ENCODE measurements at places on chromosomes 12 and 14.

- DNase-seq = no peak
Measured at GRCh38 chr12:109458086-109458485, 19.0 kb downstream of the KCTD10 start.

DNA sequence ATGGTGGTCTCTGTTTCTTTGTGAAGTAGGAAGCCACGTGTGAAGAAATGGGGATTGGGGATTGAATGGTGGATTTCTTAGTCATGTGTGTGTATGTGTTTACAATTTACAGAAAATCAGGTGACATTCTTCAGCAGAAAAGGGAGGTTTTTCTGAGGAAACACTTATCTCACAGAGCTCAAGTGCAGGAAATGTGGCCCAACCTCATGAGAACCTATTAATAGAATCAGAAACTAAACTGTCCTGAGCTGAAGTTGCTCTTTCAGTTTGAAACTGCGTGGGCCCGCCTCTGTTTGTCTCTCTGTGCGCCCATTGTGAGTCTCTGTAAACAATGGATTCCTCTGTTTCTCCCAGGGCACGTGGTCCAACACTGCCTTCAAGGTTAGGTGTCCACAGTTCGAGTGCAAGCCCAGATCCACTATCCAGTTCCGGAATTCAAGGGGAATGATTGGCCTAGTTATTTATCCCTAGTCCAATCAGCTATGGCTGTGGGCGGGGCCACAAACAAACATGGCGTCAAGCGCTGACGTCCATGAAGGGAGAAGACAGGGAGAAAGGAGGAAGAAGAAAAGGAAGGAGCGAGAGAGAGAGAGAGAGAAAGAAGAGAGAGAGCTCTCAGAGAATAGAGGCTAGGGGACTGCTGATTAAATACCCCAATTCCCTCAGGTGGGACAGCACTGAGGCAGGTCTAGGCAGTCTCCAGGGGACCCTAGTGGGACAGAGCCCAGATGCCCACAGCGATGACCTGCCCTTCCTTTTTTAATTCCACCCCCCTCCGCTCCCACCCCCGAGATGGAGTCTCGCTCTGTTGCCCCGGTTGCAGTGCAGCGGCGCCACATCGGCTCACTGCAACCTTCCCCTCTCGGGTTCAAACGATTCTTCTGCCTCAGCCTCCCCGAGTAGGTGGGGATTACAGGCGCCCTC, 31.4 kb upstream of the C12orf76 start:
- DNase-seq = peak; percentile 61

- no peak for DNase-seq
Measured at GRCh38 chr14:75461755-75462349, 34.0 kb downstream of the JDP2 start.

DNA sequence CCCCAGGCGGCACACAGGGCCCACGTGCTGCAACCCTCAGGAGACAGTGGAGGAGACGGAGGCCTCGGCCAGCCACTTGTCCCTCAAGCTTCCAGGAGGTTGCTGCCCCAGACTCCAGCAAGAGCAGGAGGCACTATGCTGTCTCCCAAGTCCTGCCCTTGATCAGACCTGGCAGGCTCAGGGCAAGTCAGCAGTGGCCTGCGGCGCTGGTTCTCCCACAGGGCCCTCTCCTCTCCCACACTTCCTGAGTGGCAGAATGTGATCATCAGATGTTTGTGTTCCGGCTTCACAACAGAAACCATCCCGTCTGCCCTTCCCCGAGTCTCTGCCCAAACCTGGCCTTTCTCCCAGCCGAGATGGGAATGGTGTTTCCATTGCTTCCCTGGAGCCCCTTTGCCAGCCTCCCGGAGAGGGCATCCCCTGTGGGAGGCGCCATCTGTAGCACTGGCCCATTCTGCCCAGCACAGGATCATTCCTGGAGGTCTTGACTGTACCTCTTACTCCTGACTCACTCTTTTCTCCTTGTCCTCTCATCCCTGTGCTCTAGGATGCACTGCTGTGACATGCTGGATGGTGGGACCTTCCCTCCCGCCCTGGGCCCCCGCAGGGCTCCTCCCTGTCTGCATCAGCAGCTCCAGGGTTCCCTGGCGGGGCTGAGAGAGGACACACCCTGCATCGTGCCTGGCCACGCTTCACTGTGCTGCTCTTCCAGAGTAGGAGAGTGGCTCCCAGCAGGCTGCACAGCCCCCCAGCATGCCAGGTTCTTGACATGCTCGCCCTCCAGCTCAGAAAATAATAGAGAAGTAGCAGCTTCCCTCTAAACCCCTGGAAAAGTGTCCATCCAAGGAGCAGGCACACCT, 114.7 kb upstream of the FKBP4 start:
- no peak for DNase-seq

DNA sequence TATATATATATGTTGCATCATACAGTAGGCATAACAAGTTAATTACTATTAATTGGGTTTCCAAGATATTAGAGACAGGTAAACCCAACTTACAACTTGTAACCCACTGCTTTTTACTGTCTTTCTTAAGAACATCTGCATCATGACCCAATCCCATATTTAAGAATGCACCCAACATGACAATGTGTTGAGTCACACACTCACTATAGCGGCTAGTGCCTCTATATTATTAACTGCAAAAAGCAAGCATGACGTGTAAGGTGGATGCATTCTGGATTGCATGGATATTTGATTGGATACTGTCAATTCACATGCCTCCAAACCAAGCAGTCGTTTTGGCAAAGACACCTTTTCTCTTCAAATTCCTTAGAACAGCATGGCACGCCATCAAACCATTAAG, 68.2 kb downstream of the KSR2 start:
- no peak for DNase-seq

DNA sequence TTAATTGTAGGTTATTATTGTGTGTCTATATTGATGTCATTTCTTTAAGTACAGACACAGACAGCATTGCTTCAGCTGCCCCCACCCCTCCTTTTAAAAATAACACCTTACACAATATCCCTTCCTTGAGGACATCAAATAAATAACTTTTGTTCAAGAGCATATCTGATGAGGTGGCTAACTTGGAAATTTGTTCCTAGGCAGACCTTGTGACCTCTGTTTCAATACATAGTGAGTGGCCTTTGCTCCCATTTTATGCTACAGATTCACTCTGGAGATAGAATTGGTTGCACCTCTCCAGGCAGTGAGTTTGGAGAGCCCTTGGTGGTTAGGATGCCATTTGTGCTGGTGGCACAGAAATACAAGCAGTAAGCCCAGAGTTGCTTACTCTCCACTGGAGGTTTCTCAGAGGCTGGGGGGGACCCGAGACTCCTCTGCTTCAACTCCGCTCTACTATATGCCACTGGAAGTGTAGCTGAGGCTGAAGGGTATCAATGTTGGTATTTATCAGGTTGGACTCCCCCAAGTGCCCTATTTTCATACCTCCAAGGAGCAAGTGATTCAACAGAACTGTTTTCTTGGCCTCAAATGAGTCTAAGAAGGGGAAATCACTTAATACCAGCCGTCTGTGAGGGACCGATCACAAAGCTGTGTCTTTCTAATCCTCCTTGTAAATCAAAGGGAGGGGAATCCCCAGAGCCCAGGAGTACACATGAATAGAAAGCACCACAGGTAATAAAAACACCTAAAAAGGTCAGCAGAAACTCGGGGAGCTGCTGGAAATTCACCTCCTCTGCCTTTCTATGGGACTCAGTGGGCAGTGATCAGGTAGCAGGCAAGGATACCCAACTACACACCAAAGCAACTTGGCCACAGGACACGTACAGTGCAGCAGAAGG, 463.1 kb downstream of the RAD51B start:
- DNase-seq = peak; percentile 8

GRCh38 chr12:52735816-52736632, 32.7 kb upstream of the KRT77 start:
- DNase-seq = no peak

DNA sequence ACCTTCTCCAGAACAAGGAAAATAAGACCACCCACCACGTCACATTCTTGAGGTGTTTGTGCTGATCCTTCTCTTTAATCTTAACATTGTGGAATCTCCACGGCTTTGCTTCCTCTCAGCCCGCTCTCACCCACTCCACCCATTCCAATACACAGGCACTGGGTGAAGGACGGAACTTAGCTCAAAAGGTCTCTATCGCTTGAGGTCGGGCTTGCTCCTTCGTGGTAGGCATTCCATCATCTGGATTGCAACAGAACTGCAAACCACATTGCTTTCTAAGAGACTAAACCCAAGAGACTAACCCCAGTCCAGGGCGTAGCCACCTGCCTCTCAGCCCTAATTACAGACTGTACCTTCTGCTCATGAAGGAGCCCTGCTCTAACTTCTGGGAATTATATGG, 24.0 kb upstream of the MDM2 start:
- no peak for DNase-seq

GRCh38 chr12:131832321-131833231, 4.4 kb downstream of the MMP17 start:
- DNase-seq = no peak

DNA sequence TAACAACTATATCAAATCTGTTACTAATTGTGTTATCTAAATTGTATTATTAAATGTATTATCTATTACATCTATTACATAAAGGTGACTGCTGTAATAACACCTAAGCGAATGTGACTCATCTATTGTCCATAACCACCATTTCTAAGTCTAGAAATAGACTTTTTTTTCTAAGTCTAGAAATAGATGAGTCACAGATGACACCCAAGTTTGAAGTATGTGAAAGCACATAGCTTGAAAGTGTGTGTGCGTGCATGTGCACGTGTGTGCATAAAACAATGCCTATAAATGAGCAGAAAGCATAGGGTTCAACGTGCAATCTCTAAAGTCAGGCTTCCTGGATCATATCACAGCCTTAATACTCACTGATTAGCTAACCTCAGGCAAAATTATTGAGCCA, 451.3 kb upstream of the USP15 start:
- DNase-seq = no peak

- DNase-seq = no peak
Measured at GRCh38 chr12:79046021-79046420, 181.4 kb downstream of the SYT1 start.

GRCh38 chr12:23211384-23212320, 586.7 kb downstream of the ETNK1 start:
- no peak for DNase-seq

GRCh38 chr14:33606591-33606990, 344.3 kb downstream of the EGLN3 start:
- no peak for DNase-seq

- DNase-seq = no peak
Measured at GRCh38 chr12:44852483-44852882, 23.6 kb downstream of the NELL2 start.

GRCh38 chr12:41367726-41368405, 179.7 kb downstream of the PDZRN4 start:
- DNase-seq = no peak

GRCh38 chr14:20176330-20176729, 14.4 kb upstream of the OR11G2 start:
- DNase-seq = no peak

DNA sequence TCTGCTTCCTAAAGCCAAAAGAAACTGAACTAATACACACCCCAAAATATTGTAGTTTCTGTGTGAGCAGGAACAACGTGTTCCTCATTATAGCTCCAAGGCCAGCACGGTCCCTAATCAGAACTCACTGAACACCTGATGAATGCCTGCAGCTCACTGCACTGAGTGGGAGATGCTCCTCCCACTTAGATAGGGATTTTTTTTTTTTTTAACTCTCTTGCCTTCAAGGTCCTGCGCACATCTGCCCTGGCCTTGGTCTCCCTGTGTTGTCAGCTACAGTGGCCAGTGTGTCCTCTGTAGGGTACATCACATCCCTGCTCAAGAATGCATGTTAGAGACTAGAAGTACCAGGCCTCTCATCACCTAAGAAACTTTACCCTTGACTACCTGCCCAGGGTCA, 44.3 kb upstream of the TMPO start:
- DNase-seq = no peak

GRCh38 chr12:116202940-116203339, 74.6 kb downstream of the MED13L start:
- DNase-seq = no peak

GRCh38 chr14:37932008-37932407, 275.7 kb upstream of the SSTR1 start:
- no peak for DNase-seq

DNA sequence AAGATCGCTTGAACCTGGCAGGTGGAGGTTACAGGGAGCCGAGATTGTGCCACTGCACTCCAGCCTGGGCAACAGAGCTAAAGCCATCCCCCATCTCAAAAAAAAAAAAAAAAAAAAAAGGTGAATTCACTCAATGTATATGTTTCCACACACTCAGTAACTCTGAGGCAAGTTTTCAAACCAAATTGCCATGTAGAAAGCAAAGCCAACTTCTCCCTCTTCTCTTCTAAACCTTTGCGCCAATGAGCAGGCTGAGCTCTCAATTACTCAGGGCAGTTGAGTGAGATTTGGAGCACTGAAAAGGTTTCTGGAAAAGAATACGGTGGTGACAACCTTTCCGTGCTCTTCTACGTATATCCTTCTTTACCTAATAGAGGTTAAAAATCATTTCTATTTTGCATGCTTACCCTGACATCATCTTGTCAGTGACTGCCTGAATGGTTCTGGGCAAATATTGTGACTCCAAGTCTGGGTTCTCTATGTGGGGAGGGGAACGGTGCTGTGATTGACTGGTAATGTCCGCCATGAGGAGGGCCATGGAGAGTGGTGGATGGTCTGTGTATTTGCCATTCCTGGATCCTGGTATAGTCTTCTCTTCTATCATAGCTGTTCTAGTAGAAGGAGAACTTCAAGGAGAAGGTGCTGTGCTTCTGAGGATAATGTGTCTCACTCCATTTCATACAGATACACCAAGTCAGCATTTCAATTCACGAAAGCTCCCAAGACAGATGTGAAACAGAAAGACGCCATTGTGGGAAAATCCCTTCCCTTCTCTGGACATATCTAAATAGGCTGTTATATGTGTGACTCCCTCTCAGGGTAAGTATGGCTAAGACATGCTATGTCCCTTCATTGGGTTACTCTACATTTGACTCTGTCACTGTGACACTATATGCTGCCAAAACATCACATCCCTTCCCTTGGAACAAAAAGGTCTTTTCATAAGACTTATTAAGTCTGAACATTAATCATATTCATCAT, 46.2 kb upstream of the MED13L start:
- no peak for DNase-seq

DNA sequence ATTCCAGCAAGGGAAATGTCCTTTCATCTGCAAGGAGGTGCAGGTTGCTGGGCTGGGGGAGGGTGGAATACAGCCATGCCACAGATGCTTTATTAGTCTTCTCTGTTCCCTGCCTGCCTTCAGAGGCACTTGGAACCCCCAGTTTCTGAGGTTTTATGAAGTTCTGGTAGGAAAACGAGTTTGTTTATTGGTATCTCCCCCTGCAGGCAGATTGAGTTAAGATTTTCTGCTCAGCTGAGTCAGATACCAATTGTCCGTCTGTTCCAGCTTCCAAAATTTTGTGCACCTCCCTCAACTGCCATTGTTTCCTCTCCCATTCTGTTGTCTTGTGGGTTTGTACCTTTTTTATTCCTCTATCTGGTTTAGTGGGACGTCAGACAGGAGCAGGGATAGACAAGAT, 155.6 kb downstream of the ETV6 start:
- no peak for DNase-seq

All from DND-41 (cell line).